ENCODE measurements at places on chromosomes 12 and 14. TPM values are rescaled to one million over a fixed set of nuclear protein-coding genes. Genes with fewer than 3 reads are reported as not detected.
A peak's percentile ranks its signal among the peaks of the same experiment; 100 is the strongest.

DNA sequence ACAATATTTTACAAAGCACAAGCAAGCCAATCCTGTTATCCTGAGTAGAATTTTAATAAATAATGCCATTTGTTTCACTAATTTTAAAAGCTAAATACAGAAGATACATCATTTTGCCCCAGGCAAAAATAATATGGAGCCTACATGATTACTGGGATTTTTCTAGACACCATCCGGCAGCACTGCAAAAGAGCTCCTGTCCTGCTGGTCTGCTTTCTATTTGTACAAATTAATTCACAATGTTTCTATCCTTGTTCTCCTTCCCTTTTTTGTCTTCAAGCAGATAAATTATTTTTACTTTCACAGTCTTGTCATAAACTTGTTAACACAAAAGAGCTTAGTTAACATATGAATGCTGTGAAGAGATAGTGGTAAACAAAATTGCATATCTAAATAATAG is 4.6 kb downstream of the SIX1 start:
- H3K36me3 ChIP-seq, result no peaks in the 10 kb centered on the region
- no peaks in the 10 kb centered on the region for H3K27me3 ChIP-seq
- no peak overlapping the region for H3K4me3 ChIP-seq
- DNase-seq, result no peak
- H3K27ac ChIP-seq, result no peak overlapping the region
- H3K4me1 ChIP-seq, result peaks cover 20% of the 10 kb centered on the region

GRCh38 chr14:64930085-64930843 is 12.3 kb downstream of the GPX2 start:
- no peak overlapping the region for H3K27ac ChIP-seq
- H3K4me3 ChIP-seq, result no peak overlapping the region
- no peaks in the 10 kb centered on the region for H3K4me1 ChIP-seq
- no peaks in the 10 kb centered on the region for H3K27me3 ChIP-seq
- peaks cover 92% of the 10 kb centered on the region for H3K36me3 ChIP-seq

GRCh38 chr12:27970401-27971120 is 2.0 kb downstream of the PTHLH start:
- no peak overlapping the region for H3K27ac ChIP-seq
- no peak overlapping the region for H3K4me3 ChIP-seq
- H3K36me3 ChIP-seq, result no peaks in the 10 kb centered on the region
- no peak for DNase-seq
- H3K27me3 ChIP-seq, result no peaks in the 10 kb centered on the region
- no peaks in the 10 kb centered on the region for H3K4me1 ChIP-seq

GRCh38 chr12:65795453-65795852 is 28.8 kb upstream of the HMGA2 start:
- H3K4me3 ChIP-seq, result no peak overlapping the region
- no peaks in the 10 kb centered on the region for H3K27me3 ChIP-seq
- H3K36me3 ChIP-seq, result no peaks in the 10 kb centered on the region

DNA sequence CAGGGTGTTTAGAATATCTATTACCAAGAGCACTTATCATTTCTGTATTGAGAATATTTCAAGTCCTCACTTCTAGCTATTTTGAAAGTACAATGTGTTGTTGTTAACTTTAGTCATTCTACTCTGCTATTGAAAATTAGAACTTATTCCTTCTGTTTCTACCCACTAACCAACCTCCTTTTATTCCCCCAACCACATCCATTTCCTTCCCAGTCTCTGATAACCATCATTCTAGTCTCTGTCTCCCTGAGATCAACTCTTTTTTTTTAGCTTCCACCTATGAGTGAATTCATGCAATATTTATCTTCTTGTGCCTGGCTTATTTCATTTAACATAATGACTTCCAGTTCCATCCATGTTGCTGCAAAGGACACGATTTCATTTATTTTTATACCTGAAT is 290.6 kb upstream of the OR4E1 start:
- peaks cover 8% of the 10 kb centered on the region for H3K4me1 ChIP-seq
- no peak for DNase-seq
- 0 out of 2 replicates have a peak, but pooled peaks cover 3% of the 10 kb centered on the region for H3K27me3 ChIP-seq
- H3K36me3 ChIP-seq, result no peaks in the 10 kb centered on the region

DNA sequence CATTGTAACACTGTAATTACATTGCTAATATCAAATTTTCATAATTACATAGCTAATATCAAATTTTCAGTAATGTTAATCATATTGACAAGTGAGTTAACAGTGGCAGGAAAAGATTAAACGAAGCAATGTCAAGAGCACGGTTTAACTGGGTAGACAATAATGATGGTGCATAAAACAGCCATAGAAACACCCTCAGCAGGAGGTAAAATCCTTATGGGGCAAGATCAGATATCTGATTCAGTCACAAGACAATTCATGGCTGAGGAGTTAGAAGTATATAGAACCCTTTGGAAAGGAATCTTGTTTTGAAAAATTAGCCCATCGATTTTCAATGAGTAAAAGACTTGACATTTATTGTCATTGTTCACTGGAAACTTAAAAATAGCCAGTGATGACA is 190.6 kb downstream of the SLC2A13 start:
- H3K36me3 ChIP-seq, result no peaks in the 10 kb centered on the region
- H3K4me3 ChIP-seq, result no peak overlapping the region
- H3K4me1 ChIP-seq, result no peaks in the 10 kb centered on the region
- H3K27me3 ChIP-seq, result no peaks in the 10 kb centered on the region
- H3K27ac ChIP-seq, result no peak overlapping the region

- H3K36me3 ChIP-seq, result no peaks in the 10 kb centered on the region
- peak; percentile 96 for DNase-seq
- peak overlapping the region; percentile 81 for H3K4me3 ChIP-seq
- no peaks in the 10 kb centered on the region for H3K27me3 ChIP-seq
These were observed 1.4 kb downstream of the MAP3K9 start for GRCh38 chr14:70807898-70808415.

DNA sequence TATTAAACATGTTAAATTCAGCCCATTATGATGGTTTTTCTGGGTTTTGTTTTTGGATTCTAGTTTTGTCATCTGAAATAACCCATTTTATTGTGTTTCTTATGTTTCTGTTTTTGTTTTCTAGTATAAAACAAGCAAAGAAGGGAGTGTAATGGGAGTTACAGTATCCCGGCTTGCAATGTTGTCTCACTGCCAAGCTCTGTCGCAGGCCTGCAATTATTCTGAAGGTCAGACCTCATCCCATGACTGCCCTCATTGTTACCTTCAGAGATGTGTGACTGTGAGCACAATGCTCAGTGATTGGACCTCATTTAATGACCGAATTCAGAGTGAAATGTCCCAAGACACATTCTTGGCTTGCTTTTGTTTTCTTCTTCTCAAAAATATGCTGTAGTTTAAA is 73.0 kb upstream of the ATF1 start:
- no peak overlapping the region for H3K27ac ChIP-seq
- no peaks in the 10 kb centered on the region for H3K27me3 ChIP-seq
- H3K4me1 ChIP-seq, result no peaks in the 10 kb centered on the region
- no peak overlapping the region for H3K4me3 ChIP-seq
- peaks cover 29% of the 10 kb centered on the region for H3K36me3 ChIP-seq

GRCh38 chr12:23888396-23889068 is 60.9 kb downstream of the SOX5 start:
- H3K4me1 ChIP-seq, result peaks cover 6% of the 10 kb centered on the region
- no peak overlapping the region for H3K27ac ChIP-seq
- no peak for DNase-seq
- no peak overlapping the region for H3K4me3 ChIP-seq
- H3K36me3 ChIP-seq, result no peaks in the 10 kb centered on the region

GRCh38 chr12:96241431-96241830 is 47.3 kb downstream of the ELK3 start:
- H3K4me1 ChIP-seq, result no peaks in the 10 kb centered on the region
- no peak overlapping the region for H3K27ac ChIP-seq
- H3K4me3 ChIP-seq, result no peak overlapping the region

GRCh38 chr14:73526036-73526984 is 10.6 kb upstream of the ACOT1 start:
- no peaks in the 10 kb centered on the region for H3K27me3 ChIP-seq
- DNase-seq, result no peak
- no peaks in the 10 kb centered on the region for H3K36me3 ChIP-seq
- no peak overlapping the region for H3K4me3 ChIP-seq
- H3K27ac ChIP-seq, result no peak overlapping the region

Gene NEDD8
- total RNA-seq, result 323 TPM

Gene NOXRED1
- 0.97 TPM for total RNA-seq

Gene KCNMB4
- 55.9 TPM for total RNA-seq

Gene HDAC7
- 54.8 TPM for total RNA-seq

Gene SSPN
- total RNA-seq, result not detected
